LNCaP clone FGC (cell line): ENCODE measurements at places on chromosomes 5 and 9.

- no peak for DNase-seq
These were observed at the start of gene IL4 for GRCh38 chr5:132673939-132674630. Gene IL4 (plus strand): TSS chr5:132673989. CDS start chr5:132674051, 62 bp downstream.

- DNase-seq, result no peak
These were observed 48.4 kb upstream of the PWWP2A start for GRCh38 chr5:160167624-160168165.

DNA sequence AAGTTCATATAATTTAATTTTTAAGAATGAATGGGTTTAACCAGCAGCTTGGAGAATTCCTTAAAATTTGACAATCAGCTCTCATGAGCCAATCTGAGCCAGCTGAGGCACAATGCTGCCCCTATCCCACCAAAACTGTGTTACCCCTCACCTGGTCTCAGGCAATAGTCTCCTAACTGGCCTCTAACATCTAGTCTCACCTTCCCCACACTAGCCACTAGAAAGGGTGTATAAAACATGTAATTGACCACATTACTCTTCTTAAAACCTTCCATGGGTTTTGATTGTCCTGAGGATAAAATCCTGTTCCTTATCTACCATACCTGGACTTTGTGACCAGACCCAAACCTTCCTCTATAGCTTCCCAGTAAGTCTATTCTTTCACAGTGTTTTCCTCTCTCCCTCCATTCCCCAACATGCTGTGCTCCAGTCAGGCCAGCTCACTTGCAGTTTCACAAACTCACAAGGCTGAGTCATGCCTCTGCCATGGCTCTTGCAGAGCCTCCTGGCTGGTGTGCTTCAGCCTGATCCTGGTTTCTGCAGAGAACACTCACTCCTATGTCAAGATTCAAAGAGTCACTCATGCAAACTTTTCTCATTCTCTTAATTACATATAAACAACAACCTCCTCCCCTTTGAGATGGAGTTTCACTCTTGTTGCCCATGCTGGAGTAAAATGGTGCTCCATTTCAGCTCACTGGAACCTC lies 16.0 kb upstream of the ZCCHC7 start:
- DNase-seq, result no peak

- no peak for DNase-seq
These were observed 1.7 kb upstream of the ANGPTL2 start for GRCh38 chr9:127124111-127124531.
